ENCODE measurements at places on chromosomes 1 and 21.
A peak's percentile ranks its signal among the peaks of the same experiment; 100 is the strongest.

DNA sequence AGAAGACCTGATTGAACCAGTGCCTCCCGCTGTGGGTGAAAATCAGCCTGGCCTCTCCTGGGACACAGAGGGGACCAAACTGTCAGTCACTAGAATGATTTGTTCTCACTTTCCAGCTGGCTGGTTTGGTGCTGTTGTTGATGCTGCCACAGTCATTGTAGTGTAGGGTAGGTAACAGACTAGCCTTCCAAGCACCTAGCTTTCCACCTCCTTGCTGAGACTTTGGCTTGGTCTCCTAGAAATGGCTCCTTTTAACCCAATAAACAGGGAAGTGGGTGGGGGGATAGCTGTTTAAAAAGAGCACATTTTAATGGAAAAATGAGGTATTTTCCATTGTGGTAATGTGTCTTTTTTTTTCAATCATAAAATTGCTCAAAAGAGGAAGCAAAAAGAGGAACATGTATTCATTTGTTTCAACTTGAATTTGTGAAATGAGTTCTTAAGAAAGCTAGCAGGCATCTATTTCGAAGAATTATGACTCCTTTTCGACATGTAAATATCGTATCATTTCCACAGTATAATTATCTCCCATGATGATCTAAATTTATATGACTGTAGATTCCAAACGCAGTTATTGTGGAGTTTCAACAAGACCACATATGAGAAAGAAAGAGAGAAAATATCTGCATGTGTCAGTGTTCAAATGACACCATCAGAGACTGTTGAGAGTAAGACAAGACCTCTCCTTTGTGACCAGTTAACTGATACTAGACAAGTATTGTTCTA is 190.1 kb downstream of the HLX start:
- DNase-seq = peak; percentile 26

- peak; percentile 66 for DNase-seq
Measured at GRCh38 chr1:2255420-2256369, 27.6 kb downstream of the SKI start.

- DNase-seq = no peak
Measured at GRCh38 chr1:5108740-5109139, 454.3 kb downstream of the AJAP1 start.

- no peak for DNase-seq
Measured at GRCh38 chr1:93288558-93288957, 57.1 kb upstream of the DR1 start.

DNA sequence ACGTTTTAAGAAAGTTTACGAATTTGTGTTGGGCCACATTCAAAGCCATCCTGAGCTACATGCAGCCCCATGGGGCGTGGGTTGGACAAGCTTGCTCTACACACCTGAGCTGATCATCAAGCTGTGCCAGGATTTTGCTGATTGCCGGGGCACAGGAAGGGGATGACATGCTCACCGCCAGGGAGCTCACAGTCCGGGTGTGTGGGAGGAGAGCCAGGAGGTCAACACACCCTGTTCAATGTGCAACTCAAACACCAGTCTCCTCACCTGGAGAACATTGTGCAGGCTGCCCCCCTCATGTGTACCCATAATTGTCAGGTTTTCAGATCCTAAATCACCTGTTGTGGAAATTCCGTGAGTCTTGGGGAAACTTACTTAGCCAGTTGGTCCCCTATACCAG is 969 bp downstream of the CYP4A11 start:
- no peak for DNase-seq
